IPS DF 19.7 (cell line): ENCODE measurements at places on chromosomes 5 and 9.

DNA sequence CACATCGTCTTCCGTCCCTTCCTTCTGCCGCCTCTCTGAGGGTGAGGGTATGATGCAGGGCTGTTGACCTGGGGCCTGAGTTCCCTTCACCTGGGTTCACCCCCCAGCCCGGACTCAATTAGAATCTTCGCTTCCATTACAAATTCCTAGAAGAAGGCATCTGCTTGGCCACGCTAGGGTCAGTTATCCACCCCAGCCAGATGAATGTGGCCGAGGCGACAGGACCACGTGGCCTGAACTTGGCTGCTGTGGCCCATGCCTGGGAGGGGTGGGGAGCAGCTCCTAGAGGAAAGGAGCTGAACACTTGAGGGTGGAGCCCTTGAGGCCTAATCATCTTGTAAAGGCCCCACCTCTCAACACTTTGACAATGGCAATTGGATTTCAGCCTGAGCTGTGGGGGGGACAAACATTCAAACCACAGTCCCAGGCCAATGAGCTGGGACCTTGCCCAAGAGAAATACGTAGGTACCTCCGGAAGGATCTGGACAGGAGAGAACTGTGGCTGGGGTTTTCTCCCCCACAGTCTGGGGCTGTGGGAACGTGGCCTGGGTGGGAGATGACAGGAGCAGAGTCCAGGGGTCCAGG lies 90.6 kb upstream of the ADAMTS2 start:
- no peak for DNase-seq

DNA sequence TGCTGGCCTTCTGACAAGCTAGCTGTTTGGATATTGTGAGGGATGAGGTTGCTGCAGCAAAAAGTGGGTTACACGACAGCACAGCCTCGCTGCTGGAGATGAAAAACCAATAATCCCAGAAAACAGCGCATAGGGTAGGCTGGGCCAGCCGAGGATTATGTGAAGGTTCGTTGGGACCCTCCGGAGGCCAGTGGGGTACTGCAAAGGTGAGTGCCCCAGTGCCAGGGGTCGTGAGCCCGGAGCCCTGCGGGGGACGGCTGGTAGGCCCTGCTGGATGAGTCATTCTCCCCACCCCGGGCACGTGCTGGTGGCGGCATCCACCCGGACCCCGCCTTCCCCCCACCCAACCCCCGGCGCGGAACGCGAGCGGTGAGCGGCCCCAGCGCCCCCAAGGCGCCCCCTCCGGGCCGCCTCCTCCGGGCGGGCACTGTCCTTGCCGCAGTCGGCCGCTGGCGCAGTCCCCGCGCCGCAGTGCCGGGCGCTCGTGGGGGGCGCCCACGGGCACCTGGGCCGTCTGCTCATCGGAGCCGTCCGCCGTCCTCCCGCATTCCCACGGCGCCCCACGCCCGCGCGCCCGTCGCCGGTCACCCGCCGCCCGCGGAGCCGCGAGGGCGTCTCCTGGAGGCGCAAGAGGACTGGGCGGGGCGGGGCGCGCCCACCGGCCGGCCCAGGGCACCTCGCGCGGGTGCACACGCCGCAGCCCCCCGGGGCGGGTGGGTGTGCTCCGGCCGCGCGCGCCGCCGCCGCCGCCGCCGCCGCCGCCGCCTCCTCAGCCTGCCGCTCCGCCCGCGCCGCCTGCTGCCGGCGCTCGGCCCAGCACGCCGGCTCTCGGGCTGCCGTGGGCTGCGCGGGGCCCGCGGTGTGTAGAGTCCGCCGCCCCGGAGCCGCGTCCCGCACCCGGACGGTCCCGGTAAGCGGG lies at the start of gene PHF24:
TSS of gene PHF24 (plus strand) at position 794 of the 919 bp plus-strand sequence. CDS start 13,014 bp downstream, outside the sequence.
- DNase-seq: no peak

DNA sequence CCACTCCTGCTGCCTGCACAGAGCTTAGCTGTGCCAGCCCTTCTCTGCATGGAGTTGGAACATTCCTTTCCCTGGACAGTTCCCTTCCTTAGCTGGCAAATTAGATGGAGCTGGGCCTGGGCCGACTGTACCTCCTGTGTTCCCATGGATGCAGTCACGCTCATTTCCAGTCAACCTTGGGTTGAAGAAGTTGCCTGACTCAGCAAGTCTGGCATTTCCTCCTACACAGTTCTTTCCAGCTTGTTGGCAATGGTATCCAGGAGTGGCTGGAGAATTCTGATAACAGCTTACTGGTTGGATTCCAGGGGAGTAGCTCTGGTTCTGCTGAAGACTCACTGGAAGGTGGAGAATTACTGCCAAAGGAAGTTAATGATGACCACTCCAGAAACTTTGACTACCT lies 9.2 kb upstream of the TAF1L start:
- DNase-seq: no peak

GRCh38 chr5:35408146-35408545 lies 177.9 kb upstream of the PRLR start:
- no peak for DNase-seq

- DNase-seq: peak; percentile 57
Observed at GRCh38 chr5:14174230-14174636, 31.1 kb downstream of the TRIO start.

- no peak for DNase-seq
Observed at GRCh38 chr5:139640421-139641115, 7.6 kb upstream of the CXXC5 start.

DNA sequence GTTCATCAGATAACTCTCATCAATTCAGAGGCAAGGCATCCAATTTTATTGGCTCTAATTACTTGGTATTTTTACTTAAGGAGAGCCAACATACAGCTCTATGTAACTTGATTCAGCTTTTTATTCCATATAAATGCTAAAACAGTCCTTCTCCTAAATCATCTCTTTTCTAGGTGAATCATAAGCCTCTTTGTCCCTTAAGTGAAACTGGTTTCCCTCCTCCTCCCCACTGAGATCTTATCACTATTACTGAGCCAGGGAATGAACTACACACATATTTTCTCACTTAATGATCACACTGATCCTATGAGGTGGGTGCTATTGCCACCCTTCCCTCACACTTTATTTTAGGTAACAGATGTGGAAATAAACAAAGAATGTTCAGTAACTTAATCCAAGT lies 1143.8 kb downstream of the MAT2B start:
- DNase-seq: no peak

DNA sequence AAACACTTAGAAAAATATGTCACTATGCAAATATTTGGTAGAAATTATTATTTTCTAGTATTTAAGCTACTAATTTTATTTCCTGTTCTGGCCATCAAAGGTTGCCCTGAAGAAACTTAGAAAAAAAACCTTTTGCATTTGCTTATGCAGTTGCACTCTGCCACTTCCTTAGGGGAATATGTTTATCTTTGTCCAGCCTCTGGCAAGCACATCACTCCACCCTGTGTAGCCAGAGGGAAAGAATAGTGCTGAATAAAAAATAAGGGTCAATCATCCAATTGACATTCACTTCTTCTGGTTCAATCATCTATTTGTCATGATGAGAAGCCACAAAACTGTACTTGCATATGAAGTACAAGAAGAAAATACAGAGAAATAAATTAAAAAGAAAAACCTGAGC lies 72.8 kb downstream of the CETN3 start:
- no peak for DNase-seq

DNA sequence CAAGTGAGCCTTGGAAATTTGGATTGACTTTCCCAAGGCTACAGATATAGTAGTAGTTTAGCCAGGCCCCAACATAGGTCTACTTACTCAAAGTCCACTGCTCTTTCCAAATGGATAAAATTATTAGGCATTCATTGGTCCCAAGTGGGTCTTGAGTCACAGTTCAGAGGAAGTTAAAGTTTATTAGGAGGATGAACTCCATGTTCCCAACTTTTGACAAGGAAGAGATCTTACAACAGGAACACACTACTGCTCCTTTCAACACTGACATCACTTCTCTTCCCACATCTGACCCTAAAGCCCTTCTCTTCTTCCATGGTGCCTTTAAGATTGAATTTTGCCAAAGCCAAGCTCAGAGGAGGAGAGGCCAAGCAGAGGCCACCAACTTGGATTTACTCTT lies 234.5 kb upstream of the TRIM32 start:
- no peak for DNase-seq

GRCh38 chr5:156640691-156641241 lies 209.3 kb upstream of the PPP1R2B start:
- DNase-seq: no peak

GRCh38 chr5:171308453-171309275 lies at the start of gene TLX3:
Gene TLX3 (plus strand): TSS chr5:171309248. CDS start chr5:171309366, 118 bp downstream.
- DNase-seq: peak; percentile 90

GRCh38 chr9:137765536-137765935 lies 112.0 kb upstream of the CACNA1B start:
- no peak for DNase-seq

DNA sequence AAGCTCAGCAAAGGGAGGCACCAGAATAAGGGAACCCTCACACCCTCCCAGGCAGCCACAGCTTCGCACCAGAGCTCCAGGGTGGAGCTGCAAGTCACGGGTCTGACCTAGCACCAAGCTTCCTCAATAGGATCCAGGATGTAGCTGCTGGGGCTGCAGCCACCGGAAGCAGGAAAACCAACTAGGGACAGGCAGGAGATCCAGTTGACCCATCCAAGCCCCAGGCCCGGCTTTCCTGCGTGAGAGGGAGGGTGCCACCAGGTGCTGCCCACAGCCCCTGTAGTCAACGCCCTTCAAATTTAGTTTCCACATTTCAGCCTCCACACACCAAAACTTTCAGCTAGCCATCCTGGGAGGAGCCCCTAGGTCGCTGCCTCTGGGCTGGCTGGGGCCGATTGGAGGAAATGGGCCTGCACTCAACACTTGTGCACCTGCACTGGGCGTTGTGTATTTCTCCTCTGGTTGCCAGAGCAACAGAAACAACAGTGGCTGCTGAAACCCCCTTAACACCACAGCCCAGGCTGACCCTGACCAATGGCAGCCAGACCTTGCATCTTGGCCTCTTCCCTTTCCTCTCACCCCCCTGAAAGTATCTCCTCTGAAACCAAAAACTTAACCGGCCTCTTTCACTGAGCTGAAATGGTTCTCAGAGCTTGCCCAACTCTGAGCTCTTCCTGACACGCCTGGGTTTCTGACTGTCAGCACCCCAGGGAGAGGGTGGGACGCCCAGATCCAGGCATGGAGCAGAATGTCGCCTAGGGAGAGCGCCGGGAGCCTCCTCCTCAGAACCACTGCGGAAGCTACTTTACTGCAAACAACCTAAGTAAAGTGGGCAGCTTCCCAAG lies 226.5 kb upstream of the MAP3K1 start:
- DNase-seq: no peak

DNA sequence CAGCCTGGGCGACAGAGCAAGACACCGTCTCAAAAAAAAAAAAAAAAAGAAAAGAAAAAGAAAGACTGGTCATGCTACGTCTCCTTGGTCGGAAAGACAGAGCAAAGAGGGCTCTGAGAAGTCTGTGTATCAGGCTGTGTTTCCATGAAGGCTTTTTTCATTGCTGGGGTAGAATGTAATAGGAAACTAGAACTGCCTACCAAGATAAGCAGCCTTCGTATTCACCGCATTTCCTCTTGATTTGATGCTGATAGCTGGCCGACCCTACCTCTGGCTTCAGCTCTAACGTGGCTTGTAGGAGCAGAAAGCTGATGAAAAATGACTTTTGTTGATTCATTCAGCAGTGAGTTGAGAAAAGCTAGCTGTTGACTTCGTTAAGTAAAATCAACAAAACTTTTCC lies 17.4 kb downstream of the SLC1A3 start:
- DNase-seq: no peak

DNA sequence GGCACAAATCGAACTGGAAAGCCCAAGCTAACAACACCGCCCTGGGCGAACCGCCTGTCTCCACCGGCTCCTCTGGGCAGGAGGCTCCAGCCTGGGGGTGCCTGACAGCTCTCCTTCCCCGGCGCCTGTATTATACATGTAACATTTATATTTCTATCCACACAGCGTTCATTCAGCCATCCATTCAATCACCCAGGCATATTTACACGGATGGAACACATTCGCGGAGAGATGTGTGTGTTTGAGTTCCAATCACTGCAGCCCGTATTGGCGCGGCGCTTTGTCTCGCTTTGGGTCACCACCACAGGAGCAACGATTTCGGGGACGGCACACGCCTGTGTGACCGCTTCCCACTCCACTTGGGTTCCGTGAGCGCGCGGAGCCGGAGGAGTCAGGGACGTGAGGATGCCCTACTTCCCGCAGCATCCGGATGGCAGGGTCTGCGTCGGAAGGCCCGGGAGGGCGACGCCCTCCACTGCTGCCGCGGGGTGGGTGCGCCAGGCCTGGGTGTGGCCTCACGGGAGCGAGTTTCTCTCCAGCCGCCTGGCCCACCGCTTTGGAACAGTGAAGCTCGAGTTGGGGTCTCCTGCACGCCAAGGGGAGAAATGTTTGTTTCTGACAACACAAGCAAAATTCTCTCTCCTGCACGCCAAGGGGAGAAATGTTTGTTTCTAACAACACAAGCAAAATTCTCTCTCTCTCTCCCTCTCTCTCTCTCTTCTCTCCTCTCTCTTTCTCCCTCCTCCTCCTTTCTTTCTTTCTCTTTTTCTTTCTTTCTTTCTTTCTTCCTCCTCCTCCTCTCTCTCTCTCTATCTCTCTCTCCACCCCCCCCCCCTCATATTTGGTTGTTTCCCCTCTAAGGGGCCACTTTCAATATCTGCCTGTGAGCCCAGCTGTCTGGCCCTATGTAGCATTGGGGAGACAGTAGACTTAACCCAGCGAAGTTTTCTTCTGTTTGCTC lies 1.1 kb upstream of the SV2C start:
- no peak for DNase-seq

DNA sequence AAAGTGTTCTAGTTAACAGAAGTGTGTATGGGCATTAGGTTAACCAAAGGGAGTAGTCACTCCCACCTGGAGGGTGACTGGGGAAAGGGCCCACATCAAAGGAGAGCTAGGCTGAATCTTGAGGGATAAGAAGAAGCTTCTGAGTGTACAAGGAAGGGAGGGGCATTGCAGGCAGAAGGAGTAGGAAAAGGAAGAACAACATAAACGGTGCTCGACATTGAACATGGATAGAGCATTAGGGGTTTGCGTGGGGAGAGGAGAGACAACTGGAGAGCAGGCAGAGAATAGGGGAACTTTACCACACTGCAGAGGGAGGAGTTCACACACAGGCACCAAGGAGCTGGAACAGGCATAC lies 5.3 kb upstream of the GLRX start:
- DNase-seq: no peak
